ENCODE measurements at places on chromosomes 12 and 14. TPM values are rescaled to one million over a fixed set of nuclear protein-coding genes. Genes with fewer than 3 reads are reported as not detected.

The MIP gene
- 0.38 TPM for total RNA-seq

The FAM222A gene
- total RNA-seq: under 0.01 TPM

The TMCC3 gene
- total RNA-seq: 21.7 TPM

The UNG gene
- total RNA-seq: 23.3 TPM

Measured in bladder microvascular endothelial cell (primary cell).